ENCODE measurements at places on chromosomes 1 and 21.

DNA sequence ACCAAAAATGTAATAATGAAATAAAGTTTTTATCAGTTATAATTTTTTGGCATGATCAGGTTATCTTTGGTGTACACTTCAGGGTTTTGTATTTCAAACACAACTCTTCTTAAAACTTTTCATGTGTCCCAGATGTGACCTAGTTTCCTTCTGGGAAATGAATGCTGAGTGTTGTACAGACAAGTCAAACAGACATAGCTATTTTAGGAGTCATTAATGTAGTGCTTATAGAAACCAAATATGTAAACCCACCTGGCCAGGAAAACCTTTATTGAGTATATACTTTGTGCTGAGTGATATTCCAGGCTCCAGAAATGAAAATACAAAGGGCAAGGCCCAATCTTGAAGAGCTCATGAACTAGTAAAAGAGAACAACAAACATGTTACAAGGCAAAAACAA lies 25.9 kb upstream of the HOOK1 start:
- DNase-seq = no peak

GRCh38 chr1:216793973-216794372 lies 70.7 kb upstream of the ESRRG start:
- no peak for DNase-seq

DNA sequence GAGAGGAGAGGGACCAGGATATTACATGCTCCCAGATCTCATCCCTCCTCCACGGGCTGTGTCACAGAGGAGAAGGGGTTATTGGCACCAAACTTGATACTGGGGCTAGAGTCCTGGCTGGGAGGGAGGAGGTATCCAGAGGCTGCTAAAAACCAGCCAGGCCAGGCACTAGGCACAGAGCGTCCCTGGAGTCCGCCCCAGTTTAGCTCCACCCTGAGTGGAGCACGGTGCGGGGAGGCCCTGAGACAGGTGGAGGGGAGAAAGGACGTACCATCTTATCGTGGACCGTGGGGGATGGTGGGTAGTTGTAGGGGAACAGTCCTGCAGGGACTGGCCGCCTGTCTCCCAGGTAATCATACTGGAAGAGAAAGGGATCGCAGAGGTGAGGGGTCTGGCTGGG lies 42.7 kb upstream of the GOLT1A start:
- no peak for DNase-seq

GRCh38 chr1:217134857-217135568 lies 411.8 kb upstream of the ESRRG start:
- DNase-seq = no peak

DNA sequence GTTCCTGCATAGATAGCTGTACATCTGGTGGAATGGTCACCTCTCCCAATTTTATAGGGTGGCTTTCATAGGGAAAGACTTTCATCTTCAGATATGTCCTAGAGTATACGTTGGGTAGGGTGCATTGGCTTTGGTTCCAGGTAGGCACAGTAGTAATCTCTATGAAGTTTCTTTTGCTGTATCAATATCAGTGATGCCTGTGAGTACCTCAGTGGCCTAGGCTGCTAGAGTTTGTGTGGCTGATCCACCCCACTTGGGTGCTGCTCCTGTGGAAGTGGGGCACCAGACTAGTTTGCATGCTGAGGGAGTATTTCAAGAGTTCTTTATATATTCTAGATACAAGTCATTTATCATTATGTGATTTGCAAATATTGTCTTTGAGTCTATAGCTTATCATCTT lies 370.5 kb upstream of the VAMP3 start:
- DNase-seq = no peak

DNA sequence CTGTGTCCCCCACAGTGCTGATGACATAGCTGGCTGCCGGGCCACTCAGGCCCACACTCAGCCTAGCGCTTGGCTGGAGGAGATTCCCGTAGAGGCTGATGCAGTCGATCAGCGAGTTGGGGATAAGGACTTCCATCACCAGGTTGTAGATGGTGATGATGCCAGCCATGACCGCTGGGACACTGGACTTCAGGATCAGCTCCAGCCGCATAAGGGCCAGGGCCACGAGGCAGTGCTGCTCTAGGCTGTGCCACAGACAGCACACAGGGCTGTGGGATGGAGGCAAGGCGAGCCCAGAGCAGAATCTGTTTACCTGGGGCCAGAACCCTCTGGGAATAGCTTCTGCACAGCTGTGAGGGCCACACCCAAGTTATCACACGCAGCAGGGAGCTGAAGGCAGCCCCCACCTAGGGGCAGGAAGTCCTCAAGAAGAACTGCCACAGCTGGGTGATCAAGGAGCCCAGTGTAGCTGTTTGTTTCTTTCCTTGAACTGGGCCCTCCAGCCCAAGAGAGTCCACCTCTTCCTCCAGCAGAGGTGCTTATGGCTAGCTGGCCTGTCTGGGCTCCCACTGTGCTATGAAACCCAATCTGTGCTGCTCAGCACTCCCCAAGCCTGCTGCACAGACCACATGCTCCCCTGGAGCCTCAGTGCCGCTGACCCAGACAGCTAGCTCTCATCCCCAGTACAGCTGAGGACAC lies 6.2 kb downstream of the SLC2A1 start:
- no peak for DNase-seq

DNA sequence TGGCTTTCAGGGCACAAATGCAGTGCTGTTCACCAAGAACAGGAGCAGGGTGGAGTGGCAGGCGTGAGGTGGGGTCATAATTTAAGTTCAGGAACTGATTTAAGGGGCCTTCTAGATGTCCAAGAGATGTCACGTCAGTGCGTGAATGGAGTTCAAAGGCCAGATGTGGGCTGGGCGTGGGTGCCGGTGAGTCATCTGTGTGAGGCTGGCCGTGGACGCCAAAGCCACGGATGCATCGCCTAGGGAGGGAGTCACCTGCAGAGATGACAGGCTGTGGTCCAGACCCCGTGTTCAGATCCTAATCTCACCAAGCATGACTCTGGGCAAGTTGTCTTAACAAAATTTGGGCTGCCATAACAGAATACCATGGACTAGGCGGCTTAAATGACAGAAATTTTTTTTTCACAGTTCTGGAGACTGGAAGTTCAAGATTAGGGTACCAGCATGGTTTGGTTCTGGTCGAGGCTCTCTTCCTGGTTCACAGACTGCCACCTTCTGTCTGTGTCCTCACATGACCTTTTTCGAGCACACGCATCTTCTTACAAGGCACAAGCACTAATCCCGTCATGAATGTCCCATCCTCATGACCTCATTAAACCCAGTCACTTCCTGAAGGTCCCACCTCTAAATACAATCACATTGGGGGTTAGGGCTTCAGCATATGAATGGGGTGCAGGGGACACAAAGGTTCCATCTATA lies 109.6 kb downstream of the PRDM2 start:
- no peak for DNase-seq

DNA sequence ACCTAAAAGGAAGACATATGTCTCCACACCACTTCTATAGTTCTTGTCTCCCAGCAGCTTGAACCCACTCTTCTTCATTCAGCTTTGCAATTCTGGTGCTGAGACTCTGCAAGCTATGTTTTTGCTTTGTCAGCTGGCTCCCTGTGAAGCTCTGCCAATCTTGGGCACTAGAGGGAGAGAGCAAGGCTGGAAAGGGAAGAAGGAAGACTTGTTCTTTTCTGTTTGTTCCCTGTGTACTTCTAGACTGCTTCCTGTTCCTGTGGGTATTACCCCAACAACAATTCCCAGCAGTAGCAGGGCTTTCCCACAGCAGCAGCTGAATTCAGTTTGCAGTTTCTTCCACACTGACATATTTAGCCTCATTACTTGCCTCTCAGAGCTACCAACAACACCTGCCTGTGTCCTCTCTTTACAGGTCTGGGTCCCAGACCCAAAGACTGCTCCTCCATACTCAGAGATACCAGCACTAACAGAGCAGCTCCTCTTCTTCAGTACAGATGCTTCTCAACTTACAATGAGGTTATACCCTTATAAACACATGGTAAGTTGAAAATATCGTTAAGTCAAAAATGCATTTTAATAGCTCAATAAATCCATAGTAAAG lies 275.2 kb upstream of the NEGR1 start:
- DNase-seq = peak; percentile 46

GRCh38 chr1:64212031-64212430 lies 8.6 kb downstream of the UBE2U start:
- no peak for DNase-seq

- DNase-seq = no peak
These were observed 21.2 kb upstream of the DISC1 start for GRCh38 chr1:231605149-231606100.

DNA sequence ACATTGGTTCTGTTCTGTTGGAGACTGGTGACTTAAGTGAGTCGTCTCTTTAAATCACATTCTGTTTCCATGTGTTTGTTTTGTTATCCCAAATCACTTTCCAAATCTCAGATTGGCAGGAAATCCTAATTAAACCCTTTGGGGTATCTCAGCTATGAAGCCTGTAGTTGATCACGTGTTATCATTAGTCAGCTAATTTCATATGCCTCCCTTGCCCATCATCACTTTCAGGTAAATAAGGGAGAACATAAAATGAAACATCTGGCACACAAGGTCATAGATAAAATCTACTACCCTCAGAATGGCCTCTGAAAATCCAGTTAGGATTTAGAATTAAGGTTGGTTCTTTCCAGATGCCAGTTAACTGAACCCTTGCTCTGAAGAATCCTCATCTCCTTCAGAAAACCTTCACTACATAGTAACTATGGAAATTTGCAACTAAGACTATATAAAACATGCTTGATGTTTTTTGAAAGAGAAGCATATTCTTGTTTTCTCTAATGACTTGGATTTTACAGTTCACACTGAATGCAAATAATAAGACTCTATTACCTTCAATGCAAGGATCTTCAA lies 401.5 kb downstream of the DSCAM start:
- DNase-seq = no peak

- DNase-seq = no peak
These were observed 368.0 kb downstream of the HHAT start for GRCh38 chr1:210696709-210697108.

GRCh38 chr1:113647164-113647563 lies 112.1 kb downstream of the PHTF1 start:
- no peak for DNase-seq

DNA sequence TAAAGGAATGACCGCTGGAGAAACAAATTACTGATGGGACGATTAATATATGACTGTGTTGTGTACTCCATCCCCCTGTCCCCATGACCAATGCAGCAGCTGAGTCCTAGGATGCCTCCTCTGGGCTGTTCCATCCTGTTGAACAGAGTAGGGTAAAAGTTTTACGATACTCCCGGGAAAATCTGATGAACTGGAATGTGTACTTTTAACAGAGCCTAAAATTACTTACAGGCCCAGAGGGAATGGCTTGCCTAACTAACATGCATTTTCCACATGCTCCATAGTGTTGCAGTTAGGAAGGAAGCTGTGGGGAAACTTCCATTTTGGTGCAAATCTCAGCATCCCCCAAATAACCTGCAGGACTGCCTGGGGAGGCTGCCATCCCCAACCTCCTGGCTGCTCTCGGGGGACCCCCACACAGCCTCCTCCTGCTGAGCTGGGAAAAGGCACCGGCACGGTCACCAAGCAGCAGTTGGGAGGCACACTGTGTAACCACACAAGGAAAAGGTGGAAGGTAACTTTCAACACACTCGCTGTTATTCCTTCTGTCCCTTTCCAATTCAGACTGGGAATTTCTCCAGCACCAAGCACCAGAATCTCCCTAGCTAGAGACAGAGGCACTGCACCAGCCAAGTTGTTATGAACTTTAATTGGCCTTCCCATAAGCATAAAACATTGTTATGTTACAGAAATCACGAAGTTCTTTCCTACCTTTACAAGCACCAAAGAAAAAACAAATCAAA lies 97.2 kb downstream of the BCAR3 start:
- DNase-seq = no peak

DNA sequence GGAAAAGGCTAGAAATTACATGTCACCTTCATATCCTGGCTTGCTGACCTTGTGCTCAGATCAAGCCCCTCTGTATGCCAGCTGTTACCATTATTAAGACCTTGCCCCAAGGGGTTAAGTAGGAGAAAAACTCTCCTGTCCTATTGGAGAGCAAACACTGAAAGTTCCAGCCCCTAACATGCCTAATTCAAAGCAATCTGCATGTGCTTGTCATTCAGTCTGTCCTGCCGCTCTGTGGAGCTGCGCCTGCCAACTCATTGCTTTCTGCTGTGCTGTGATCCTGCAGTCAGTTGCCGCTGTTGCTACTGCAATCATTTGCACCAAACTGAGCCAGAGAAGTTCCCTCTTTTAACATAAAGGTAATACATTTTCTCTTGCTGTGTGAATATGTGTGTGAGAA lies 113.4 kb downstream of the DISP1 start:
- no peak for DNase-seq

GRCh38 chr1:79807816-79808215 lies 801.3 kb upstream of the ADGRL4 start:
- DNase-seq = no peak

- no peak for DNase-seq
These were observed 23.9 kb downstream of the ARHGEF11 start for GRCh38 chr1:157021688-157022087.

DNA sequence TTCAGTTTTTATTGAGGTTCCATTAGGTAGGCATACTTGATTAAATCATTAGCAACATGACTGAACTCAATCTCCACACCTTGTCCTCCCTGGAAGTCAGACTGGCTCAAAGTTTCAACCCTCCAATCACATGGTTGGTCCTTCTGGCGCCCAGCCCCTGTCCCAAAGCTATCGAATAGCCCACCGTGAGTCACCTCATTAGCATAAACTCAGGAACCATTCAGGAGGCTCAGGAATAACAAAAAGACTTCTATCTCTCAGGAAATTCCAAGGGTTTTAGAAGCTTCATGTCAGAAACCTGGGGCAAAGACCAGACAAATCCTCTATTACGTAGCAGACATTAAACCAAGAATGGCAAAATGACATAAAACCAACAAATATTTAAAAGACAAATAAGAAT lies 78.6 kb downstream of the RGS2 start:
- DNase-seq = no peak

GRCh38 chr1:175208773-175209492 lies 16.4 kb upstream of the KIAA0040 start:
- peak; percentile 75 for DNase-seq

DNA sequence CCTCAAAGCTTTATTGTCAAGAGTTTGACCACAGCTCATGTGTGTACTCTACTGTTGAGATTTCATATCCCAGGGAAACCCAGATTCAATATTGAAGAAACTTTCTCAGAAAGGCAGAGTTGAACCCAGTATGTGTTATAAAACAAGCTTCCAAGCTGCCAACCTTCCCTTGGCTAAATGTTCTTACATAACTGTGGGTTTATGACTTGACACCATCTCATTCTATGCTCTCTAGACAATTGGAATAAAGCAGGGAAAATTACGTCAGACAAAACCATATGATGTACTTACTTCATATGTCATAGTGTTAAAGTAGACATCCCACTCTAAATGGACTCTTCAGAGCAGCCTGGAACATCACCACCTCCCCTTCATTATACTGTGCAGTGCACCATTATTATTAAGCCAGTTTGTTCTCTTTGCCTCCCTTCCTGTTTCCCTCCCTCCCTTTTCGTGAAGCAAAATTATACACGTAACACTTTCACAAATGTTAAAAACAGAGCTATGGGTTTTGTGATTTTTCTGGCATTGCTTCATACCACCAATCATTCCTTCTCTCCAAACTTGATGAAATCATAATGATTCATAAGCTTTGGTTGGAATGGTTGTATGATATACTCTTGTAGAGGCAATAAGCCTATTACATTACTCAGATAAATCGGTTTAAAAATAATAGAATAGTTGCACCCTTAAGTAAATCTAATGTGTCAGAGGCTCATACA lies 507.2 kb downstream of the LTN1 start:
- DNase-seq = no peak

- no peak for DNase-seq
These were observed 165.9 kb downstream of the KCNT2 start for GRCh38 chr1:196442366-196442765.

Data from MV-4-11 (cell line).